ENCODE measurements at places on chromosomes 12 and 14.

DNA sequence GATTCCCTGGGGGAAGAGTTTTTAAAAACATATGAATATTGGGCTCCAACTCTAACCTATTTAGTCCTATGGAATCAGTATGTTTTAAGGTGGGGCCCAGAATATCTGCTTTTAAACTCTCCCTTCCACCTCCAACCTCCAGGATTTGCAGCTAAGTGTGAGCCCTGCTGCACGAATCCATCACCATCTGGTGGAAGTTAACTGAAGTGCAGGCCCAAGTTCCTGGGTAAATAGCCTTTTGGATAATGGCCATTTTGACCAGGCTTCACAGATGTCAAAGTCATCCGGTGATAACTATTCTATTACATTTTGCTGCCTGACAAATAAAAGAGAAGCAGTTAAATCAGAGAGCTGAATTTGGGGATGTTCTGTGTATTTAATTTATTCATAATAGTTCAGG, 58.1 kb upstream of the RMST start:
- DNase-seq: no peak

DNA sequence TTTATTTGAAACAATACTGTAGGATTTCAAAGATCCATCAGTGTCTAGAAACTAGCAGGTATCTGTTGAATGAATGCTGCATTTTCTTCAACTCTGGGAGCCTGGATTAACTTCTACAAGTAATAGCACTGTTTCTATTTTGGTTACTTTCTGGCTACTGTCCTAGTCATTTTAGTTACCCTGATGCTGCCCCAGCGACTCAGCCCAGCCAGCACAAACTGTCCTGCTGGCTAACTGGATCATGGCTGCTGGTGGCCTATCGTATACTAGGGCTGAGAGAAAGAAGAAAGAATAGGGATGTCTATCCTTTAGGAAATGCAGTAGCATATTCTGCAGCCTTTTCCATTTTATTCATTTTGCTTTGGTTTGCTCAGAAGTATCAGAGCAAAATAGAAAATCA, 53.9 kb downstream of the NTN4 start:
- no peak for DNase-seq

DNA sequence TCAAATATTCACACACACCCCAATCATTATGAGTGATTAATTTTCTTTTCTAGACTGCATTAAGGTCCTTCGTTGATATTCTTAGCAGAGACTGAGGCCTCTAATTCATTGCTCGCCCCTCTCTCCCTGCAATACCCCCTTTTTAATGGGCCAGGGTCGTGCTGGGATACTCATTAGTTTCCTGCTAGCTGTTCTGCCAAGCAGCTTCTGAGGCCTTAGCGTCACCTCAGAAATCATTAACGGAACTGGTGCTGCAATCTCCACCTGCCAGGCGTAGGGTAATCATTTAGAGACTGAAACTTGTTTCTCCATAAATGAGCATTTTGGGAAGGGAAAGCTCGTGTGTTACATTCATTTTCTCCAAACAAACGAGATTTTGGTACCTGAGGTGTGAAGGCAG, 1054.7 kb downstream of the GALC start:
- DNase-seq: no peak

GRCh38 chr12:70849265-70849960, 71.1 kb downstream of the PTPRR start:
- no peak for DNase-seq

GRCh38 chr14:92407410-92407809, 84.4 kb downstream of the SLC24A4 start:
- no peak for DNase-seq

- DNase-seq: no peak
These were observed 182.4 kb downstream of the EGLN3 start for GRCh38 chr14:33768458-33768830.

DNA sequence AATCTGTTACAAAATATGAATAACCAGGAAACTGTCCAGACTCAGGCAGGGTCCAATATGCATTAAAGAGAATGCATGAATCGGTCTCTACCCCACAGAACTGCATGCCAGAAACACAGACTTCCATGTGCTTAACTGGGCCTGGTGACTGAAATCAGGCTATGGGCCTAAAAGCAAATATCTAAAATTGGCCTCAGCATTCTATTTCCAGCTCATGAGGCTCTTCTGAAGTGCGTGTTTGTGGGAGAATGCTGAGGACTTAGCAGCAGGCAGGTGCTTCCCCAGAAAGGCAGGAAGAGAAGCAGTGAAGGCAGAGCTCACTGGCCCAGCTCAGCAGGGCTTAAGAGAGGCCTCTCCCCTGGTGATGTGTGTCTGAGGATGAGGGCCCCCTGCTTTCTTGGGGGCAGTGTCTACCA, 48.5 kb downstream of the ADGRD1 start:
- DNase-seq: no peak

DNA sequence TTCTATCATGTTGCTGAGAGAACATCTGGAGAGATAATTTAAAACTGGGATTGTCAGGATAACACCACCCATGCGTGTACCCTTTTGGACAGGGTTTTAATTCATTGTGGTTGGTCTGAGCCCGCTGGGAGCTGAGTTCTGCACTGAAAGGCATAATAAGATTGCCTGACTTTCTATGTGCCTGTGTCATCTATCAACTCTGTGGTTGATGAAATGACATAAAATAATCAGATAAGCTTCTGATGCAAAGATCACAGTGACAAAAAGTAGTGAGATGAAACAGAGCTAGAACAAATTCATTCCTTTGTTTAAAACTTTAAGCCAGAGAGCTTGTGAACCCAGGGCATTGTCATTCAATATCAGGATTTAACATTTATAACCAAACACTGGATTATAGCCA, 98.7 kb downstream of the BBS10 start:
- DNase-seq: no peak

GRCh38 chr12:2733493-2734355, 61.0 kb upstream of the FKBP4 start:
- no peak for DNase-seq

DNA sequence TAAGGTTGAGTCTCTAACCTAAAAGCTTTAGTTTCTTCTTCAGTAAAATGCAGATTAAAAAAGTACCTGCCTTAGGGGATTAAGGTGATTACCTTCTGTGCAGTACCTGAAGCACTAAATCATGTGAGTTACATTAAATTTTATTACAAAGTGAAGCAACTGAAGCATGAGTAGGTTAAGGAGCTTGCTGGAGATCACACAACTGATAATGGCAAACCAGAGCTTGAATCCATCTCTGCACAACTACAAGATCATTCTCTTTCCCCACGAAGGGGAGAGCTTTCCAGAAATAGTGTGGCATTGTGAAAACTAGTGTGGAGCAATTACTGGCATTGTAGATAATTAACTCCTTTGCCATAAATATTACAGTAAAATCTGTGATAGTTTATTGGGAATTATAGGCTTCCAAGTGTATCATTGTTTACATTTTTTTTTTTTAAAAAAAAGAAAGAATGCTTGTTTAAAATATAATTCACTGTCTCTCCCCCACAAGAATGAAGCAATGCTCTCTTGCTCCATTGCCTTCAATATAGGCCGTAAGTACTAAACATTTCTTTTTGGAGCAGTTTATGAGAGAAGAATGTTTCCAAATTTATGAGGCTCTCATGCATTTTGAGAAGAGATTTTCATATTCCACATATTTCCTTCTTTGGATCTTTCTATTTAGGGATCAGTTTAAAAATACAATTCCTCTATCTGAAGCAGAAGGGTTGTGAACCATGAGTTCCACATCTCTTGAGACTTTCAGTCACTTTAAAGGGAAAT, 20.5 kb downstream of the SLC38A2 start:
- DNase-seq: no peak

DNA sequence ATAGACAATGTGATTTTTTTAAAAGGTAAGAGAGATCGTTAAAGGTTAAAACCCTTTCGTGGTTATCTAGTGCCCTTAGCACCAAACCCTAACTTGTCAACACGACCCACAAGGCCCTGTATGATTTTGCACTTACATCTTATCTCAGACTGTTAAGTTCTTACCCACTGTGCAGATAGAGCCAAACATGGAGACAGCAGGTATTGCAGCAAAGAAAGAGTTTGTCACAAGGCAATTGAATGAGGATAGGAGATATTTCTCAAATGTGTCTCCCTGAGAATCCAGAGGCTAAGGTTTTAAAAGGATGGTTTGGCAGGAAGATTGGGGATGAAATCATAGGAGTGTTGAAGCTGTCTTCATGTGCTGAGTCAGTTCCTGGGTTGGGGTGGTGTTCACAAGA, 313.4 kb downstream of the AEBP2 start:
- no peak for DNase-seq

- no peak for DNase-seq
These were observed 40.6 kb downstream of the GXYLT1 start for GRCh38 chr12:42104087-42104486.

DNA sequence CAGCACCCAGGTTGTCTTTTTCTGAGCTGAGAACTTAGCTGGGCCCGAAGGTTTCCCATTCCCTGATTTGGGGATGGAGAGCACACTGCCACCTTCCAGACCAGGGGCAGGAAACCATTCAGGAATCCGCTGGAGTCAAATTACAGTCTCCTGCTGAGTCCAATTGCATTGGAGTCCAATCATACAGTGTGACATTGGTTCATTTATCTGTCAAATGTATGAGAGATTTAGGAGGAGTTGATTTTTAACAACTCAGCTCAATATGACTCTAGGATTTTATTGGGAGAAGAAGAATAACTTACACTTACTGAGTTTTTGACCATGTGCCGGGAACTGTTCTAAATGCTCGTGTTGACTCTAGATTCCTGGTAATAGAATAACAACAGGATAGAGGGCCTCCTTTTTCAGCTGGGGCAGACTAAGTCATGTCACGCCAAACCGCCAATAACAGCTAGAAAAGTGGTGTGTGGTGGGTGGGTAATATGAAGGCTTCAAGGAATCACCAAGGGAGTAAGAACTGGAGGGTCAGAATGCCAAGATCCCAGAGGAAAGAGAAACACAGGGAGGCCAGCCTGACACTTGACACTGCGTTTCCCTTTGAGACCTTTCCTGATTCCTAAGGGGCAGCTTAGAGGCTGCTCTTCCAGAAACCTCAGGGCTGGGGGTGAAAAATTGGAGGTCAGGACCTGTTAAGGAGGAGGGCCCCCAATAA, 11.5 kb downstream of the SYNDIG1L start:
- DNase-seq: no peak

- no peak for DNase-seq
These were observed 20.3 kb downstream of the OR4K2 start for GRCh38 chr14:19895282-19895681.

DNA sequence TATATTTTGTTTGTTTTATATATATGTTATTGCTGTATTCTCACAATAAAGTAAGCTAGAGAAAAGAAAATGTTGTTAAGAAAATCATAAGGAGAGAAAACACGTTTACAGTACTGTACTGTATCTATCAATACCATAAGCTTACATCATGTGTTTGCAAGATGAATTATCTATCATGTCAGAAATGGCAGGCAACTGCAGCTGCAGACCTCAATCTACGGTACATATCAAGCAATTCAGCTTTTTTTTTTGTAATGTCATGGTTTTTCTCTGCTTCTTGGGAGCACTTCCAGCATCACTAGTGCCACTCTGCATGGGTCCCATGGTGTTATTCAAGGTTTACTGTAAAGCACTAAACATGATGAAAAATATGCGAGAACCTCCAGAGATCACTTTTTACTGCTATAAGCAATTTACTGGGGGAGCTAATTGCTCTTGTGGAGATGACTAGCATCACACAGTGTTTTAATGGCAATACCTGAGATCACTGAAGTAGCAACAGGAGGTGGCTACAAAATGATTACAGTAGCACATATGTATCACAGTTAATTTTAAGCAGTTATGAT, 9.0 kb upstream of the KRT2 start:
- DNase-seq: no peak

GRCh38 chr12:41520869-41521268, 332.7 kb downstream of the PDZRN4 start:
- no peak for DNase-seq

DNA sequence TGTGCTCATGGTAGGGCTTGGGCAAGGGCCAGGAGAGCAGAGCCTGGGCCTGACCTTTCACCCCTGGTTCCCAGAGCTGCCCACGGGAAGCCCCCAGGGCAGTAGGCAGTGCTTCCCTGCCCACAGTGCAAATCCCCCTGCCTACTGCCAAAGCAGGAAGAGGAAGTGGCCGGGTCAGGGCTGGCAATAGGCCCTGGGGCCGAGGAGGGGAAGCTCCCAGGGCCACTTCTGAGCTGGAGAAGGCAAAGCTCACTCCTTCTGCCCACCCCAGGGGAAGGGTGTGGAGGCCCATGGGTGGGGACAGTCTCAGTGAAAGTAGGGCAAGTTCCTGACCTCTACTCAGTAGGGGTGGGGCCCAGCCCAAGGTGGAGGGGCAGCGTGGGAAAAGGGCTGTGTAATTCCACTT, 5.4 kb upstream of the NR4A1 start:
- DNase-seq: no peak

DNA sequence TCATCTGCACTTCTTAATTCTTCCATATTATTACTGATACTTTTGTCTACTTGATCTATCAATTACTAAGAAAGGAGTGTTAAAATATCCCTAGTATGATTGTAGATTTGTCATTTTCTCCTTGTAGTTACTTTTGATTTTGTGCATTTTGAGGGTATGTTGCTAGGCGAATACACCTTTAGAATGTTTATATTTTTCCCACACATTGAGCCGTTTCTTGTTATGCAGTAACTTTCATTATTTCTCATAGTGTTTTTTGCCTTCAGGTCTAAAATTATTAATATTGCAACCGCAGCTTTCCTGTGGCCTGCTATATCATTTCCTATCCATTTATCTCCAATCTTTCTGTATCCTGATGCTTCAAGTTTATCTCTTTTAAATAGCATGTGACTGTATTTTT, 44.6 kb upstream of the C12orf42 start:
- no peak for DNase-seq

DNA sequence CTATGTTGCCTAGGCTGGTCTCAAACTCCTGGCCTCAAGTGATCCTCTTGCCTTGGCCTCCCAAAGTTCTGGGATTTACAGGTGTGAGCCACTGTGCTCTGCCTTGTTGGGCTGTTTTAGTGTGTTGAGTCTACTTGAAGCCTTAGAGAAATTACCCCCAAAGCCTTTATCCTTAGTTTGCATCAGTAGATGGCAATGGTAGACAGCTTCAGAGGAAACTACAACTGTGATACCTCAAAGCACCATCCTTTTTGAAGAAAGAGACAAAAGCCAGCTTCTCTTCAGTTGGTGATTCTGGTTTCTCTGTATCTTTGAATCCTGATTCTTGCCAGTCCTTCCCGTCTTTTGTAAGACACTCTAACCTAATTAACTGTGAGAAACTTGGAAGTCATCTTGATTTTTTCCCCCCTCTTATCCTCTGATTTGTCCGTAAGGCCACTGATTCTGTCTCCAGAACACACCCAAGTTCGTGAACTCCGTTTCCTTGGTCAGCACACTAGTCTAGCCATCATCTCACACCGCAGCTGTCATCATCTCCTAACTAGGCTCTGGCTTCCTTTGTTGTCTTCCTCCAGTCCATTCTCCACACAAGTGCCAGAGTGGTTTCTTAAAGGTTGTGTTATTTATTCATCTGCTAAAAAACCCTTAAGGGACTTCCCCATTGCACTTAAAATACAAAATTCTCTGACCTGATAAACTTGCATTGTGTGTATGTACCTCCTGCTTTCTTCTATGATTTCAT, 20.2 kb downstream of the ATP2A2 start:
- no peak for DNase-seq

GRCh38 chr14:55329999-55330710, 58.9 kb downstream of the FBXO34 start:
- DNase-seq: no peak

Data from SIG-M5 (cell line).